ENCODE measurements at places on chromosomes 6 and 20. TPM values are rescaled to one million over a fixed set of nuclear protein-coding genes. Genes with fewer than 3 reads are reported as not detected.

- H3K36me3 ChIP-seq, result no peaks in the 10 kb centered on the region
- no peak for DNase-seq
- no peak overlapping the region for H3K4me3 ChIP-seq
- peaks cover 33% of the 10 kb centered on the region for H3K4me1 ChIP-seq
- H3K27ac ChIP-seq, result peak overlapping the region; percentile 18
Observed at GRCh38 chr6:87724983-87725811, 23.2 kb upstream of the AKIRIN2 start.

- H3K4me3 ChIP-seq, result no peak overlapping the region
- no peaks in the 10 kb centered on the region for H3K4me1 ChIP-seq
- no peak for DNase-seq
- H3K27me3 ChIP-seq, result peaks cover 1% of the 10 kb centered on the region
- no peak overlapping the region for H3K27ac ChIP-seq
Observed at GRCh38 chr6:83558975-83559374, 46.6 kb downstream of the PRSS35 start.

- DNase-seq, result no peak
- peaks cover 67% of the 10 kb centered on the region for H3K4me1 ChIP-seq
- no peak overlapping the region for H3K27ac ChIP-seq
- H3K27me3 ChIP-seq, result no peaks in the 10 kb centered on the region
- peaks cover 19% of the 10 kb centered on the region for H3K36me3 ChIP-seq
Observed at GRCh38 chr20:2109425-2110210, 8.0 kb downstream of the STK35 start.

The PRR18 gene
- total RNA-seq, result not detected

DNA sequence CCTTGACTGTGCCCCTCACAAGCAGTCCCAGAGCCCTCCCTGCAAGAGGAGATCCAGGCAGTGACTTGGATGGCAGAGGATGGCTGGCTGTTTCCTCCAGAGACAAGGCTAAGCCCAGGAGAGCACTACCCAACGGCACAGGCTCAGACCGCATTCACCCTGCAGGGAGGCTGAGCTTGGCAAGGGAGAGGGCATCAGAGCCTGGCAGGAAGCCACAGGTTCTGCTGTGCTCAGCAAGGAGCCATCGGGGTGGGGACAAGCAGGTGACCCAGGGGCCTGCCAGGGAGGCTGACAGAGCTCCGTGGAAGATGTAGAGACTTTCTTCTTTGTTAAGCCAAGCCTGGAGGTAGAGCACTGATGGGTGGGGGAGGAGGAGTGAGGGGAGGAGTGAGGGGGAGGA is 159.2 kb upstream of the CST7 start:
- no peak overlapping the region for H3K4me3 ChIP-seq
- no peak overlapping the region for H3K27ac ChIP-seq
- peaks cover 2% of the 10 kb centered on the region for H3K4me1 ChIP-seq
- no peaks in the 10 kb centered on the region for H3K36me3 ChIP-seq
- peaks cover 2% of the 10 kb centered on the region for H3K27me3 ChIP-seq
- DNase-seq, result no peak

GRCh38 chr20:1825507-1825906 is 69.7 kb upstream of the SIRPA start:
- no peak for DNase-seq
- no peaks in the 10 kb centered on the region for H3K36me3 ChIP-seq
- H3K27me3 ChIP-seq, result no peaks in the 10 kb centered on the region
- no peak overlapping the region for H3K27ac ChIP-seq
- H3K4me1 ChIP-seq, result no peaks in the 10 kb centered on the region

The SIRPB1 gene
- total RNA-seq, result 1.6 TPM

- H3K27me3 ChIP-seq, result no peaks in the 10 kb centered on the region
- no peaks in the 10 kb centered on the region for H3K4me1 ChIP-seq
Observed at GRCh38 chr6:92274588-92274987, 1144.8 kb downstream of the EPHA7 start.

The RPL10A gene
- total RNA-seq, result 1,580 TPM

DNA sequence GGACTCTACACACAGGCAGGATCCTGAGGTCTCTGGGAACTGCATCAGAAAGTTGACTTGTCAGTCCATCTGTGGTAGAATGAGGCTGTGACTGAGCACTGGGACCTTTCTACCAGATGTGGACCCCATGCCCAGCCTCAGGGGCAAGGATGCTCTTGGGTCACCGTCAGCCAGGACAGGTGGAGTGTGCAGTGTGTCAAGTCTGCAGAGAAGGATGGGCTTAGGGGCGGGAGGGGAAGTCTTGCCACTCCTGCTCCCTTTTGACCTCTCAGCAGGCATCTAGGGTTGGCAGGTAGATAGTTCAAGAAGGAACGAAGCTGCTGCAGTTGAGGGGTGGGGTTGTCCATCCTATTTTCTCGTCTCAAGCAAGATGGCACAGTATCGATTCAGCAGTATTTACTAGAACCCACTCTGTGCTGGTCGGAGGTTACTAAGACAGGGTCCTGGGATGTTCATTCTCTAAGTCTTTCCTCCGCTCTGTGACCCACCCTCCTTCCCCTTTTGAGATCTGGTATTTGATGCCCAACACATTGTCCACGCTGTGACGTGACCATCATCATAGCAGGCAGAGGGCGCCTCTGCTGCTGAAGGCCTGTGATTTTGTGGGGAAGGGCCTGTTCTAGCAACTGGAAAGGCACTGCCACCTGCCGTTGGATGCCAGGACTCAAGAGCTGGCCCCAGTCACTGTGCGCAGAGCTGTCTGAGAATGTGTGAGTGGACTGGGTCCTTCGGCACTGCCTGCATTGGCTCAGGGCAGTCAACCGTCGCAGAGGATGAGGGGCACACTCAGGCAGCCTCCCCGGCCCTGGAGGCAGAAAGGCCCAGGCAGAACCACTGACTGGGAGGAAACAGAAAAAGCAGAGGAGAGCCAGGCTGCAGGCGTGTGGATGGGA is 23.2 kb downstream of the RBCK1 start:
- H3K36me3 ChIP-seq, result peaks cover 57% of the 10 kb centered on the region
- no peaks in the 10 kb centered on the region for H3K27me3 ChIP-seq
- peak overlapping the region; percentile 57 for H3K4me3 ChIP-seq
- peaks cover 72% of the 10 kb centered on the region for H3K4me1 ChIP-seq
- H3K27ac ChIP-seq, result peak overlapping the region; percentile 90

The POPDC3 gene
- total RNA-seq, result not detected

DNA sequence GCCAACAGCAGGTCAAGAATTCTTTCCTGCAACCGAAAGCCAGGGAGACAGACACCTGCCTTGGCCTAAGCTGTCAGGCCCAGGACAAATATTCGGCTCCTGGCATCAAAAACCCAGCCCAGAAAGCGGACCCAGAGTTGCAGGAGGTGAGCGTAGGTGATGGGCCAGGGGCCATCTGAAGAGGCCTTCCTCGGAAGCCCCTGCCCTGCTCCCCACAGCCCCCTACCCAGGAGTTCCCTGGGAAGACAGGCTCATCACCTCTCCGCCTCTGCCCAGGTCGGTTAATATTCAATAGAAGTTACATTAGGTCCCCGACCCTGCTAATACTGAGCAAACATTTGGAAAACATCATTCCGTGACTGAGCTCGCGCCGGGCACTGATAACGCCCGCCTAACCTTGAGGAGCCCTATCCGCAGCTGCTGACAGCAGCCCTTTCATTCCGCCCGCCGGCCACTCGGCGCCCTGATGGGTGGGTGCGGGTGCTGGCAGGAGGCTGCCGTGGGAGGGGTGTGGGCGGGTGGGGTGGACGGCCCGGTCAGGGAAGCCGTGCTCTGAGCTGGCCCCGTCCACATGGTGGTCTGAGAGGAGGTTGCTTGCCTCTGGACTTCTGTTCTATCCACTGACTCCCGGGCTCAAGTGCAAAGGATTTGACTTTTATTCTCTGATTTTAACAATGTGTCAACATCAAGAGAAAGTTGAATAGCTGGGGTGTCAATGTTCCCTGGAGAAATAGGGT is 55.7 kb downstream of the HNF4A start:
- no peak overlapping the region for H3K27ac ChIP-seq
- H3K4me3 ChIP-seq, result no peak overlapping the region

The APOBEC2 gene
- not detected for total RNA-seq

DNA sequence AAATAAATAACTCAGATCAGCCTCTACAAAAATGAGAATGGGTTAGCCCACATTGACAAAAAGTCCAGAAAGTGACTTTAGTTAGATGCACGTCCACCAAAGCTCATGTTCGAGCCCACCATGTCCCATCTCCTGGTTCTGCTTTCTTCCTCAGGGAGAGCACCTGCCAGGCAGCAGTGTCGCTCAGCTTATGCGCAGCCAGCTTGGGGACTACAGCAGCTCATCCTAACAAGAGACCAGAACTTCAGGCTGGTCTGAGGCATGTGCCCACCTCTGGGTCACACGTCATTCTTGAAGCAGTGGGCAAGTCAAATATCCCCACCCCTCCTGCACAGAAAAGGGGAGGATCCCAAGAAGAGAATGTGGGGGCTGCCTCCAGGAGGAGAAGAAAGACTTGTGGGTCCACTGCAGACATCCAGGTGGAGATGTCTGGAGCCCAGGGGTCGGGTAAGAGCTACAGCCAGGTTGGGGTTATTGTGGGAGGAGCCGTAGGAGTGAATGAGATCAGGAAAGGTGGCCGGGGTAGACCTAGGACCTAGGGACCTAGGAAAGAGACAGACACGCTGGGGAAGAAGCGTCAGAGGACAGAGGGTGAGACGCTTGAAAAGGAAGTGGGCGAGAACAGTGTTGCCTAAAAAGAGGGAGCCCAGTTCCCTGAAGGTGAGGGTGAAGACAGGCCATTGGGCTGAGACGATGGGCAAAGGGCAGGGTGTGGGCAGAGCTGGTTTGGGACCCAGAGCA is 52.5 kb downstream of the SSR1 start:
- H3K27me3 ChIP-seq, result peaks cover 13% of the 10 kb centered on the region
- H3K27ac ChIP-seq, result no peak overlapping the region
- peaks cover 21% of the 10 kb centered on the region for H3K4me1 ChIP-seq
- H3K36me3 ChIP-seq, result no peaks in the 10 kb centered on the region
- peak overlapping the region; percentile 76 for H3K4me3 ChIP-seq
- no peak for DNase-seq

The TFAP2D gene
- not detected for total RNA-seq

The ZBTB2 gene
- total RNA-seq, result 24.0 TPM

The SLCO4A1 gene
- 49.8 TPM for total RNA-seq

DNA sequence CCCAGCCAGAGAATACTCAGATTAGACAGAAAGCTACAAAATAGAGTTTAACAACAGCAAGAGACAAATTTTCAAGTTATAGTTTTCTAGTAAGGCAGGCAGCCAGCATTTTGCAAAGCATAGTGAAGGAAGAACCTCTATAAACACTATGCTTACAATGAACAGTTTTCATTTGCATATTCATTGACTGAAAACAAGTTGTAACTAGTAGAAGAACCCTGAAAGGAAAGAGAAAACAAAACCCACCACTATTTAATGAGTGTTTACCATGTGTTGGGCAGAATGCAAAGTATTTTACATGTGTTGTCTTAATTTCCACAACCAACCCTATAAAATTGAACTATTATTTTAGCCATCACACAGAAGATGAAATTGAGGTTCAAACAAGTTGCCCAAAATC is 196.1 kb downstream of the UBE3D start:
- no peak for DNase-seq
- H3K4me3 ChIP-seq, result no peak overlapping the region
- H3K4me1 ChIP-seq, result no peaks in the 10 kb centered on the region
- no peak overlapping the region for H3K27ac ChIP-seq

- no peak for DNase-seq
- no peaks in the 10 kb centered on the region for H3K27me3 ChIP-seq
- no peaks in the 10 kb centered on the region for H3K36me3 ChIP-seq
- H3K27ac ChIP-seq, result no peak overlapping the region
- no peaks in the 10 kb centered on the region for H3K4me1 ChIP-seq
Observed at GRCh38 chr6:101522254-101522653, 128.7 kb downstream of the GRIK2 start.

The ABHD12 gene
- total RNA-seq, result 37.0 TPM

DNA sequence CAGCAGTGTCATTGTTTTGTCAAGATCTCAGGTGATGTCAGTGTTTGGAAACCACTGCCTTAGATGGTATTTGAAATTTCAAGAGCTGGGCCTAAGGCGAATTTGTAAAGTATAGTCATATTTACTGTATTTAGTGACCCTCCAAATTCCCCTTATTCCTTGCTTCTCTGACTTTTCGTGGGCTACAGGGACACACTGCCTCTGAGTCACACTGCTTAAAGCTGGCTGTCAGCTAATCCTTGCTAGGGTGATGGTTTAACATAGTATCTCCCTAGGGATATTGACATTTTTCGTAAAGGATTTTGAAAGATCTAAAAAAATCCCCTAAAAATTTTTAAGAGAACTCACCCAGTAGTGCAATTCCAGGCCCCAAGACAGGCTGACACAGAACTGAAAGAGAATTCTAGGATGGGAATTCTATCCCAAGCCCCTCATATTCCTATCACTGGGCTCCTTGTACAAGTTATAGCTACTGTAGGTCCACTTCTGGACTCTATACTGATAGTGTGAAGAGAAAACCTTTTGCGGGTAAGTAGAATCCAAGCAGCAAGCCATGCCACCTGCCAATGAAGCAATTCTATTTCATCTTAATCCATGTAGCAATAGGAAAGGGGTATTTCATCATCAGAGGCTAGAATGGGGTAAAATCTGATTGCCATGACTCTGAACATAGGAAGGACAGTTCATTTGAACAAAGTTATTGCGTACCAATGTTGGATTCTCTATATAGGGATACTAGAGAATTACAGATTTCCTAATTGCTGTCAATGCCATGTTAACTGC is 4.3 kb downstream of the BMP6 start:
- H3K36me3 ChIP-seq, result peaks cover 2% of the 10 kb centered on the region
- peaks cover 17% of the 10 kb centered on the region for H3K4me1 ChIP-seq
- H3K27me3 ChIP-seq, result peaks cover 65% of the 10 kb centered on the region
- no peak for DNase-seq
- no peak overlapping the region for H3K4me3 ChIP-seq

- no peaks in the 10 kb centered on the region for H3K4me1 ChIP-seq
- no peaks in the 10 kb centered on the region for H3K27me3 ChIP-seq
- no peak overlapping the region for H3K4me3 ChIP-seq
- no peak for DNase-seq
- no peaks in the 10 kb centered on the region for H3K36me3 ChIP-seq
- H3K27ac ChIP-seq, result no peak overlapping the region
Observed at GRCh38 chr6:84635081-84635761, 129.2 kb downstream of the TBX18 start.

The PPP1R11 gene
- 69.8 TPM for total RNA-seq

- no peaks in the 10 kb centered on the region for H3K27me3 ChIP-seq
- no peak overlapping the region for H3K4me3 ChIP-seq
- no peaks in the 10 kb centered on the region for H3K36me3 ChIP-seq
- no peak for DNase-seq
- no peaks in the 10 kb centered on the region for H3K4me1 ChIP-seq
Observed at GRCh38 chr20:48026981-48027592, 241.8 kb upstream of the SULF2 start.

DNA sequence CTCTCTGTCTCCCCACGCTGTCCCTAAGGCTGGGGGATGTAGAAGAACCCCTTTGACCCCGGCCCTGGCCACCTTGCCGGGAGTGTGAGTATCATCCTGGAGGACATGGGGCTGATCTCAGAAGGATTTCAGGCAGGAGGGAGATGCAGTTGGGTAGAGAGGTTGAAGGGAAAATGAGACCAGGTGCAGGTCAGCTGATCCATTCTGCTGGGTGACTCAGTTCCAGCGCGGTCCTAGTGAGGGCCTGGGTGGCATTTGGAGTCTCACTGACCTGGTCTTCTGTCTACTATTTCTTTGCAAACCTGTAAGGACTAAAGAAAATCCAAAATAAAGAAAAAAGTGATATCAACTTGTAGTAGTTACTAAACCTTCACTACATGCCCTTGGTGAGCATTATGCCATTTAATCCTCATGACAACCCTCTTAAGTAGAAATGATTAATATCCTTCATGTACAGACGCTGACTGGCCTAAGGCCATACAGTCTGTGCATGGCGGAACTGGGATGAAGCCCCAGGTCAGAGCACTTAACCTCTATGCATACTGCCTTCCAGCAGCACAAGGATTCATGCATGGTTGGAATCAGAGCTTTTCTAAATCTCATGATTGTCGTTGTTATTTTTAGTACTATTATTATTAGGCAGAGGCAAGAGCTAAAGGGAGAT is 106.3 kb downstream of the ZDHHC14 start:
- H3K36me3 ChIP-seq, result peaks cover 12% of the 10 kb centered on the region
- no peak for DNase-seq
- H3K27me3 ChIP-seq, result no peaks in the 10 kb centered on the region
- H3K4me3 ChIP-seq, result no peak overlapping the region
- H3K4me1 ChIP-seq, result peaks cover 46% of the 10 kb centered on the region
- H3K27ac ChIP-seq, result peak overlapping the region; percentile 11

Measured in activated T-helper 1 cell treated with anti-CD3 and anti-CD28 coated beads, Interleukin-12 subunit alpha, Interleukin-12 subunit beta, Interleukin-2, Interleukin-4 antibody, amounts not matched to agents 30 ng/mL and 10 ng/mL and 1 ng/mL, durations not matched to agents 14 hours and 24 hours and 36 hours (primary cell).